ENCODE measurements at places on chromosomes 12 and 14.

- no peak for DNase-seq
Measured at GRCh38 chr12:4133029-4133428, 140.5 kb upstream of the CCND2 start.

DNA sequence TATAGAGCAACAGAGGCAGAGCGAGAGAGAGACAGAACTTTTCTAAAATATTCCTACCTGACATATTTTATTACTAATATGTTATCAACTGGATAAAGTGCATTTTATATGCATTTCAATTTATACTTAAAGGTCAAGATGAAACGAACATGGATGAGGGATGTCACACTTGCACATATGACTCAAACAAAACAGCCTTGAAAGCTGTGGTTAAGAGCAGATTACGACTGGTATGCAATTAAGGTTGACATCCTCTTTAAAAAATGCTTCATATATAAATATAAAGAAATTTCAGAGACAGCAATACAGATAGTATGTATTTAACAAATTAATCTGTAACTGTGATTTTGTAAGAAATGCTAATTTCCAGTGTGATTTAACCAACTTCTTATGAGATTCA, 52.5 kb downstream of the LMO3 start:
- no peak for DNase-seq

DNA sequence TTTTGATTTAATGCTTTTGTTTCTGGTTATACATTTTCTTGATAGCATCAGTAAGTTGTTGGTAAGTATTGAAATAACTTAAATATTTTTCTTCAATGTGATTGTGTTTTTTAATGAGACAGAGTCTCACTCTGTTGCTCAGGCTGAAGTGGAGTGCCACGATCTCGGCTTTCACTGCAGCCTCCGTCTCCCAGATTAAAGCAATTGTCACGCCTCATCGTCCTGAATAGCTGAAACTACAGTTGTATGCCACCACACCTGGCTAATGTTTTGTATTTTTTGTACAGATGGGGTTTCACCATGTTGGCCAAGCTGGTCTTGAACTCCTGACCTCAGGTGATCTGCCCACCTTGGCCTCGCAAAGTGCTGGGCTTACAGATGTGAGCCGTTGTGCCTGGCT, 78.8 kb downstream of the FGD4 start:
- DNase-seq = no peak

DNA sequence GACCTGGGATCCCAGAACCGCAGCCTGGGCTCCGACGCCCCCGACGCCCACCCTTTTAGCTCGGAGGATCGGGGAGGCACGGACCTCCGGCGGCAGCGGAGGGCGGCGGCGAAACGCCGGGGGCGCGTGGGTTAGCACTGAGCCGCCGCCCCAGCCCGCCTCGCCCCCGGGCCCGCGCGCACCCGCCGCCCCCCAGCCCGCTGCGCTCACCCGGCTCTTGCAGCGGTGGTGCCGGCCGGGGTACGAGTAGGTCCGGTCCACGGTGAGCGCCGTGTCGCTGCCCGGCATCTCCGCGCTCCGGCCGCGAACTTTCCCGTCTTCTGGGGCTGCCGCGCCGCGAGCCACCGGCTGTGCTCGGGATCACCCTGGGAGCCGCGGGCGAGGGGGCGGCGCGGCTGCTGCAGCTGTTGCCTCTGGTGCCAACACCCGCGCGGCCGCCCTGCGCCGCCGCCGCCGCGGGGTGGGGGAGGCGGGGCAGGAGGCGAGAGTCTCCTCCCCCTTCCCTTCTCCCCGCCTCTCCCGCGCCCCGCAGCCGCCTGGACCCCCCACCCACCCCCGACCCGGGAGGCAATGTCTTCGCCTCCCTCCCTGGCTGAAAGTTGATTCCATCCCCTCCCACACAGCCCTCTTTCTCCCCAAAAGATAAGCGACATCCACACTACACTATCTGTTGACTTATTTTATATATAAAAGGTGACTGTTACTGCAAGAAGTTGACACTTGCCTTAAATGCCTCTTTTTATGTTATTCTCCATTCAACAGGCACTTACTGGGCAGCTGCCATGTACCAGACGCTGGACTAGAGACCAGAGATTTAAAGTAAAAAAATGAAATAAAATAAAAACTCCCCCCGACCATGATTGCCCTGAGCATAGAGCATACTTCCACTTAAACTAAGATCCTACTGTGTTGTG, at the start of gene TMCC3:
Gene TMCC3 (minus strand): TSS at position 415 of the 914 bp plus-strand sequence. CDS start 127 bp downstream, at position 288.
- peak; percentile 65 for DNase-seq

- DNase-seq = no peak
Measured at GRCh38 chr12:129064209-129064855, 211.1 kb downstream of the GLT1D1 start.

DNA sequence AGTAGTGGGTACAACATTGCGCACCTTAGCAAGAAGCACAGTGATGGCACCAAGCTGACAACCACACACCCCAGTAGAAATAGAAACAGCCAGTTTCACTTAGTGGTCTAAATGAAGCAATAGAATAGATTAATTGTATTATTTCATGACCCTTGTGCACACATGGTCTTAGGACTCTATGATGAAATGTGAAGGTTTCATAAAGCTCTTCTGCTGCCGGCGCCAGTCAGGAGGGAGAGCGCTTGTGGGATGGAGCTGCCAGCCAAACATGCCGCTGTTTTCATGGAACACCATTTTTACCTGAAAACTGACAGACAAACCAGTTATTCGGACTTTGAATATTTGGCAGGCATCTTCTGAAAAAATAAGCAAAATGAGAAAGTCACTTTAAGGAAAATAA, 100.0 kb downstream of the PPP2R5C start:
- no peak for DNase-seq

- DNase-seq = peak; percentile 50
Measured at GRCh38 chr14:54567639-54568561, 972 bp downstream of the SAMD4A start.

- no peak for DNase-seq
Measured at GRCh38 chr12:122944605-122945592, 21.4 kb downstream of the ABCB9 start.

GRCh38 chr12:68975811-68976210, 42.8 kb upstream of the CPM start:
- DNase-seq = no peak

- DNase-seq = no peak
Measured at GRCh38 chr12:28857369-28857768, 291.7 kb upstream of the FAR2 start.

- DNase-seq = no peak
Measured at GRCh38 chr14:73209953-73210352, 27.4 kb upstream of the PAPLN start.

GRCh38 chr12:57205186-57205585, 11.4 kb upstream of the NXPH4 start:
- DNase-seq = no peak

- no peak for DNase-seq
Measured at GRCh38 chr12:117622087-117622486, 260.7 kb upstream of the NOS1 start.

DNA sequence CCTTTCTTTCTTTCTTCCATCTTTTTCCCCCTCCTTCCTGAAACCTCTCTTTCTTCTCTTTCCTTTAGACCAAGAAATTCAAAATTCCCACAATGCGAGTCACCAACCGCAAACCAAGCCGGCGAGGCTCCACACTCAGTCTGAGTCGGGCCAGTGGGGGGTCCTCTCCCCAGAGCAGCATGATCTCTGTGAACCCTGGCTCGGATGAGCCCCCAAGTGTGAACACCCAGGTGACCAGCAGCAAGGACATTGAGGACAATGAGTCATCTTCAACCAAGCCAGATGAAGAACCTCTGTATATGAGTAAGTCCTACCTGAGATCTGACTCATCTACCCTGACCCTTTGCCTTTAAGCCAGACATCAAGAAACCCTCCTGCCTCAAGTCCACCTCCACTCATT, 88.6 kb upstream of the TMEM233 start:
- no peak for DNase-seq

DNA sequence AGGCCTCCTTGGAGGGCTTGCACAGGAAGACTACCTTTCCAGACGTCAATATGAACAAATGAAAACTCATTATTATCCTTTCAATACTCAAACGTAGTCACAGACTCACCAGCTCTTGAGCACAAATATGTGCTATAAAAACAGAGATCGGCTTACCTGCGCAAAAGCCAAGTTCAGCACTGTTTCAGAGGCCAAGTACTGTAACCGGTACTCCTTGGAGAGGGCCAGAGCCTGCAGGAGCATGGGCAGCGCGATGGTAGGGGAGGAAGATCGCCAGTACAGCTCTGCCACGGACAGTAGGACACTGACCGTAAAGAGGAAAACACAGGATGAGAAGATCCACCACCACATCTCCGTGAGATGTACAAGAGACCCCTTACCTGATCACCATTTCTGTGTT, 21.6 kb upstream of the CAMKK2 start:
- no peak for DNase-seq

- no peak for DNase-seq
Measured at GRCh38 chr14:97382616-97383226, 585.5 kb downstream of the VRK1 start.

GRCh38 chr14:103199124-103199523, 75.9 kb downstream of the TNFAIP2 start:
- DNase-seq = no peak

GRCh38 chr12:3336606-3337311, 154.2 kb upstream of the PRMT8 start:
- DNase-seq = no peak

- no peak for DNase-seq
Measured at GRCh38 chr12:5456030-5456429, 24.1 kb downstream of the NTF3 start.

DNA sequence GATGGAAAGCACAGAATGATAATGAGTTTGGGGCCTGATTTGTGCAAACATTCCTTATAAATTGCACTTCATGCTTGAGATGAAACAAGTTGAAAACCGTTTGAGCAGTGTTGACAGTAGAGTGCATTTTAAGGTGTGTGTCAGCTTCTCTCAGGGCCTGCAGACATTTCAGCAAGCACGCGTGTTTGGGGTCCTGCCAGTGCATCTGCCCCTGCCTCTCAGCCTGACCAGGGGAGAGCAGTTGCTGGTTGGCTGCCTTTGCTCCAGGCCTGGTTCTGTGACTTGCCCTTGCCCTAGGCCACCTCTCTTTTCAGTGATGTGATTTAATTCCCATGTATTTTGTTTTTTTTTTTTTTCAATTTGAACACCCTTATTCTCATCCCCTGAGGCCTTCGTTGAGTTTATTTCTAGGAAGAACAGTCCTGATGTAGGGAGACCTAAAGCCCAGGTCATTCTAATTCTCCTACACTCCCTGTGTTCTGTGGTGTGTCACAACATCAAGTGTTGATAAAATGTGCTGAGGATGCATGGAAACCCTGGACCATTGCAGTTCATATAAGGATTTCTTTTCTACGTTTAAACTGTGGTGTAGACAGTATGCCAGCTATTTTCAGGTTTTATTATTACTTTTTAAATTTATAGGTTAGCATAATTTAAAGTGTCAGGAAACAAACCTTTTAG, 40.1 kb upstream of the AMN start:
- no peak for DNase-seq

DNA sequence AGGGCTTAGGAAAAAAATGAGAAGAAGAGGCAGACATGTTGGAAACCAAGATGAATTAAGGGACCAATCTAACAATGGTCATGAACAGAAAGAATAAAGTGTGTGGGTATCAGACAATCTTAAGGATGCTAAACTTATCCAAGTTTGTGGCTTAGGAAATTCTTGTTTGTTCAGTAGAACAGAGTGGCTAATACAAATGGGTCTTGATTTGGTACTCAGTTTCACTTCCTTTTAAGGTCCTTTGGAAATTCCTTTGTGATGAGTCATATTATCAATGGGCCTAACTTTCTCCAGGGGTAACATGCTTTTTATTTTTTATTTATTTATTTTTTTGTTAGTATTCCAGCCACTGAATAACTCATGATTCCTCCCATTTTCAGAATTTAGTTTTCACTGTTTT, 1154.7 kb upstream of the FLRT2 start:
- DNase-seq = peak; percentile 43

DNA sequence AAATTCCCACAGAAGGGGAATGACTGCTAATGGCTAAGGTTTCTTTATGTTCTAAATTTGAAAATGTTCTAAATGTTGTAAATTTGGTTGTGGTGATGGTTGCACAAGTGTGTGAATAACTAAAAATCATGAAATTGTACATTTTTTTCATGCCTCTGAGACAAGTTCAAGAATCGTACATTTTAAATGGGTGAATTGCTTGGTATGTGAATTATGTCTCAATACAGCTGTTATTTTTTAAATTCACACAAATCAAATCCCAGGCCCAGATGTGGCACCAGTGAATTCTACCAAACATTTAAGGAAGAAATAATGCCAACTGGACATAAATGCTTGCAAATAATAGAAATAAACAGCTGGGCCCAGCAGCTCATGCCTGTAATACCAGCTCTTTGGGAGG, 28.6 kb upstream of the RND1 start:
- DNase-seq = no peak

GRCh38 chr12:82510386-82510785, 152.1 kb downstream of the METTL25 start:
- DNase-seq = no peak

- DNase-seq = no peak
Measured at GRCh38 chr14:68820119-68820518, 27.3 kb upstream of the ZFP36L1 start.

GRCh38 chr14:82878951-82879350, 1345.3 kb upstream of the SEL1L start:
- no peak for DNase-seq

DNA sequence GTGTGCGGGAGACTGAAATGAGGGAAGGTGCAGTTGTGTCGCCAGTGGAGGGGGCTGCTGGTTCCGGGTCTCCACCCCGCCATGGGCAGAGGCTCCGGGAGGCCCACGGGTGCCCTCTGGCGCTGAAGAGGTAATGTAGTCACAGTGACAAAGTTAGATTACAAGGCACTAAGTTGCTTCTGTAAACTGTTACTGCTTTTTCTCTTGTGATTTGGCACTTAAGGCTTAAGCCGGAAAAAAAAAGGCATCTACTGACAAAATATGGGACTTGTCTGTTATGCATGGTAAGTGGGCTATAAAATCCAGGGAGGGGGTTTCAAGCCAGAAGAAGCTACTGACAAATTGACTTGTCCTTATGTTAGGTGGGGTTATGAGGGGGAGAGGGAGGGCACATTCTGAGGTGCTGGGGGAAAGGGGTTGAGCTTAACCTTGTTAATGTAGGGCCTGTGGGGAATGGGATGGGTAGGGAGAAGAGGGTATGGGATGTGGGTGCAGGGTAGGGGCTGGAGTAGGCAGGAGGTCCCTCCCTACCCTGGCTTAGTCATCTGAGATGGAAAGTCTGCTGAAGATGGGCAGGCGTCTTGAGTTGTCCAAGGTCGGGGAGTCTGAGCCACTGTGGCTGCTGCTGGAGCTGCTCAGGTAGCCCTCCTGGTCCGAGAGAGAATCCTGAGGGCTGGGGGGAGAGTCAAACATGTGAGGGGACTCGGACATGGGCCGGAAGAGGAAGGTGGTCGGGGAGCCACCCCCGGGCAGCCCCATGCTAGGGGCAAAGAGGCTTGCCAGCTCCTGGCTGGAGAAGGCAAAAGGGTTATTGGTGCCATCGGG, 3.7 kb downstream of the ZFP36L1 start:
- peak; percentile 87 for DNase-seq

DNA sequence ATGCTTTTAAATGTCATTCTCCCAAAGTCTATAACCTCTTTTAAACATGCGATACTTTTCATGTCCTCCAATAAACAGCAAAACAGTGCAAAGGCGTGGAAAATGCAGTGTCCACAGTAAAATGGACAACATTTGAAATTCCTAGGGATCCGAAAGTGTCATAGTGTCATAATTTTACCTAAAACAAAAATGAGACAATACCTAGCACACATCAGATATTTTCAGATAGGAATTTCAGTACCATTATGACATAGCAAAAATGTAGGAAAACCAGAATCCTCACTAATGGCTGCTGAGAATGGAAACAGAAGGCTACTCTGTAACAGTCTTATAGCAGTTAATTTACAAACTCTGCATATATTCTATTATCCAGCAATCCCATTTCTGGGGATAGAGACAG, 33.1 kb downstream of the KCNH5 start:
- no peak for DNase-seq
